ENCODE measurements at places on chromosomes 7 and 10.

DNA sequence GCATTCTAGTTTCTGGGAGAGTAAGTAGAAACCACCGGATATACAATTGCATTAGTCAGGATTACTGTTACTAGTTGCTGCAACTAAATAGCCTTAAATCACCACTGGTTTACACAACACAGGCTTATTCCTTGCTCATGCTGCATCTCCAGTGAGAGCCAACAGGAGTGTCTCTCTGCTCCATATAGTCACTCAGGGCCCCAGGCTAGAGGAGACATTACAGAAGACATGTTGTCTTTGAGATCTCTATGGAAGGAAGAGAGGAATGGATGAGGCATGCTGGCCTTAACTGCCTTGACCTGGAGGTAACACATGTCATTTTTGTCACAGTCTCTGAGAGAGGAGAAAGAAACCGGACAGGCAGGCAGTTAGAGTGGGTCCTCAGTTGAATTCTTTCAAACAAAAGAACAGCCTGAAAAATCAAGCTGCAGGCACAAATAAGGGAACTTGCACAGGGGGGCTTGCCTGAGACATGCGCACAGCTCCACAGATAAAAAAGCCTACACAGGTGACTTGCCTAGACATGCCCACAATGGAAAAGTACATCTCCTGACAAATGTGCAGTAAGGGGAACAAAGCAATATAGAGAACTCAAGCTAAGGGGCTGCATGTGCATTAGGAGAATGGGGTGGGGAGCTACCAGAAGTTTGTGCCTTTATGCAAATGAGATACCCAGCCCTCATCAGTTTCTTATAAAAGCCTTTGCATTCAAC is 348.0 kb downstream of the TYW1 start:
- no peak for DNase-seq

GRCh38 chr7:91347290-91347689 is 83.1 kb downstream of the FZD1 start:
- no peak for DNase-seq

GRCh38 chr7:100878013-100878412 is 3.1 kb downstream of the SRRT start:
- DNase-seq, result no peak

DNA sequence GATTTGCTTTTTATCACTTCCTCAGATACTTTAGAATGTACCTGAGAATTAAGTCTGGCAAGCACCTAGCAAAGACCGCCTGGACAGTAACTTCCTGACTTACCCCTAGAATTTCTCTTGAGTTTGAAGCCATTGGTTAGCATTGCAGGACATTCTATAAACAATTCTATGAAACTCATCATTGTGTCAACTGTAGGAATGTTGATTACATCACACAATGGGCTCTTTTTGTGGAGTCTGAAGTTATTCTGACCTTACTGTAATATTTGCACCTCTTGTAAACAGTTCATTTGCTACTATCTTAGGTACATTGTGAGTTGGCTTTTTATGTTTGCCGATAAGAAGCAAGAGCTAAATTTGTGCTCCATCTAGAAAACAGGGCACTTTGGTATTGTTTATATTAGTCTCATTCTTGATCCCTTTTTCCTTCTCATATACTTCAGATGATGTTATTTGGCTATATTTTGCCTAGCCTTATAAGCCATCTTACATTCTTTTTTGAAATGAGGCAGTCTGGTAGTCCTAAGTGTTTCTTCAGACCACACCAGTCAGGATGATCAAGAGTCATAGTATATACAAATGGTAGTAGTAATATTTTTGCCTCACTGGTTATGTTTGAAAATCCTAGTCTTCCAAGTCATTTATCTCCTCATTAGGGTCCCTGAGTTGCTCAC is 52.4 kb downstream of the CASD1 start:
- DNase-seq, result no peak

DNA sequence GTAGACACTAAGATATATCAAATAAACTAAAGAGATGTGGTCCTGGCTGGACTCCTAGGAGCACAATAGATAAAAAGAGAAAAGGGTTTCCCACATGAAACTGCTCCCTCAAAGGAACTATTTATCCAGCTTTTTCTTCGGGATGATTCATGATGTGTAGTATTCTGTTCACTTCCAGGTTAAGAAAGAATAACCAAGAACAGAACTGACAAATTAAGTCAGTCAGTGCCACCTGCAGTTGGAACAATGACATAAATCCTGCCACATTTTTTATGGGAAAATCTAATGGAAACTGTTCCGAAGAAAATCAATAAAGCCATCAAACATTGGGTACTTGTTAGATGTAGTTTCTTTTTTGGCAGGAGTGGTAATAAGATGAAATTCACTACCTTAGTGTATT is 87.1 kb downstream of the POLR1F start:
- DNase-seq, result no peak

DNA sequence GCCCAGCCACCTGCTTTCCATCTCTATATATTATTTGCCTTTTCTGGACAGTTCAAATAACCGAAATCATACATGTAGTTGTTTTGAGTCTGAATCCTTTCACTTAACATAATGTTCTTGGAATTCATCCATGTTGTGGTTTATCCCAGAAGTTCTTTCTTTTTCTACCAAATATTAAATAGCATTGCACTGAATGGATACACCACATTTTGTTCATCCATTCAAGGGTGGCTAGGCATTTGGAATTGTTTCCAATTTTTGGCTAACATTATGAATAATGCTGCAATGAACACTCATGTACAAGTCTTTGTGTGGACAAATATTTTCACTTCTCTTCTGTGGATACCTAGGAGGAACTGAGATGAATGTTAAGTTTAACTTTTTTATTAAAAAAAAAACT is 18.0 kb downstream of the DNAJC1 start:
- DNase-seq, result no peak

GRCh38 chr7:135650831-135651573 is 11.3 kb upstream of the STMP1 start:
- DNase-seq, result no peak

- no peak for DNase-seq
These were observed 261.8 kb upstream of the RNF32 start for GRCh38 chr7:156378806-156379205.

Data from neural crest cell (in vitro differentiated cells).